ENCODE measurements at places on chromosomes 7 and 10.

GRCh38 chr7:111092406-111093236 lies 1.7 kb downstream of the LRRN3 start:
- DNase-seq, result no peak

DNA sequence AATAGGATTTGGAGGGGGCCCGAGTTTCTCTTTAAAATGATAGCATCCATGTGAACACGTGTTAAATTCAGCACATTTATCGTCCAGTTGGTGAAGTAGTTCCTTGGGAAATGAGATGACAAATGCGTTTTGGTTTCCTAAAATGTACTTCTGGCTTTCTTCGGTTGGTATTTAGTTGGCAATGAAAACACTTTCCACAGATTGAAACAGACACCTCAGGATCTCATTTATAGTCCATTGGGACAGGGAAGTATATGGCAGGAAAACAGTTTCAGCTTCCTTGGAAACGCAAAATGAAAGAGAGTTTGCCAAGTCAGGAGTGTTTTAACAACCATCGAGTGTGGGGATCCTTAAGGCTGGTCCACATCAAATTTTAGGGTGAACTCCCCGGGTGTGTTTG lies 19.4 kb upstream of the LYZL1 start:
- DNase-seq, result no peak

DNA sequence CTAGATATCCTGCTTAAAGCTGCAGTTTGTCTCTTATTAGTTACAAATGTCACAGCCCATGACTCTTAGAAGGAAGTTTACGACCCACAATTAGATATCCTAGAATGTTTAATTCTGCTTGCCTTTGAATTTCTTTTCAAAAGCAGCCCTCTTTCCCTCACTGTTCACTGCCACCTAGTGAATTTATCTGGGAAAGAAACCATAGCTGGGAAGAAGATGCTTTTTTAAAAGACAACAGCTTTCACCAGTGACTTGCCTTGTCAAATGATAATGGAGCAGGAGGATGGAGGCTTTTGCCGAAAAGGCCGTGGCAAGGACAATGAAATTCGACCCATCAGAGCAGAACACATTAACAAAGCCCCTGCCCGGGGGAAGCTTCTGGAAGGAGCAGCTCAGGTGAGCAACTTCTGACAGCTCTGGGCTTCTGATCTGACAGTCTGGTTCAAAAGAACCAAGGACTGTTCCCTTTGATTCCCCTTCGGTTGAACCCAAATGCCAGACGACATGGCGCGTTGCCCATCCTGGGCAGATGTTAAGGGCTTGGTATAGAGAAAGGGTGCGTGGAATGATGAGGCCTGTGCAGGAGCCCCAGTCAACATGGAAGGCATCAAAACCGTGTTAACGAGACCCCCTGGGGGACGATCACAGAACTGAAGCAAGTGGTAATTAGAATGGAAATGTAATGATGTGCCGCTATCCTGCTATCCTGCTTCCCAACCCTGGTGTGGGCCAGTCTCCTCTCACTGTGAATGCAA lies 236.8 kb downstream of the FRMD4A start:
- no peak for DNase-seq

- DNase-seq, result no peak
These were observed 234.6 kb downstream of the TNS3 start for GRCh38 chr7:47347346-47347745.

DNA sequence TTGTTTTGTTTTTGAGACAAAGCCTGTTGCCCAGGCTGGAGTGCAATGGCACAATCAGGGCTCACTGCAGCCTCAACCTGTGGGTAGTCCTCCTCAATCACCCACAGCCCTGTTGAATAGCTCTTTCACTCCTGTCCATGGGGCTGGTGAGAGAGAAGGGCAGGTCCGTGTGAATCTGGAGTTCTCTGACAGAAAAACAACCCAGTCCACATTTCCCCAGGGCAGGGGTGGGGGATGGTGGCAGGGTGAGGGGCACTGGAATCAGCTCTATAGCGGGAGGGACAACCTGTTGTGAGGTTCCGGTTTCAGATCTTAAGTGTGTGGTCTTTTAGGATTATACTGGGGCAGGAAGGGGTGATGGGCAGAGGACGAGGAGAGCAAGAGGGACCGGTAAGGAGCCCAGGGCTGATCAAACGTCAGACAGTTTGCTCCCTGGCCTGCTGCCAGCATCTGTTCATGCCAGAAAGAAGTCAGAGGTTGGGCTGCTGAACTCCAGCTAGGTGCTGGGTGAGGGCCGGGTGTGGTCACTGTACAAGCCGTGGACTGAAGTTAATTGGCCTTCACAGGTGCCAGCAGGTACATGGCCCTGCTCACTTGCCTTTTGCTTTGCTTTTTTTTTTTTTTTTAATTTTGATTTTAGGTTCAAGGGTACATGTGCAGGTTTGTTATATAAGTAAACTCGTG lies 33.2 kb upstream of the MKRN1 start:
- DNase-seq, result no peak

- no peak for DNase-seq
These were observed 177.9 kb upstream of the MGMT start for GRCh38 chr10:129288999-129289584.

- DNase-seq, result no peak
These were observed 66.6 kb downstream of the COBL start for GRCh38 chr7:51249991-51250390.

DNA sequence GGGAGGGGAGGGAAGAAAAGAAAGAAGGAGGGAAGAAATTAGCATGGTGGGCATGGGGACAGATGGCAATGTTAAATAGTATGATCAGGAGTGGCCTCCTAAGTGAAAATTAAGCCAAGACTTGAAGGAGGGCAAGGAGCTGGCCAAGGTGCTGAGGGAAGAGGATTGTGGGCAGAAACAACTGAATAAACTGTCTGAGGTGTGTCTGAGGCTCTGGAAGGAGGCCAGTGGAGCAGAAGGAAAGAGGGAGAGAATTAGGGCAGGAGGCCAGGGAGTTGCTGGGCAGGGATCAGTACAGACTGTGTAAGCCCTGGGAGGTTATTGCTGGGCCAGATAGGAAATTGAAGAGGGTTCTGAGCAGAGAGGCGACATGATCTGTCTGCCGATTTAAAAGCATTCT lies 40.6 kb upstream of the VKORC1L1 start:
- no peak for DNase-seq

- no peak for DNase-seq
These were observed 188.3 kb downstream of the DGKB start for GRCh38 chr7:14714161-14714728.
